ENCODE measurements at places on chromosomes 6 and 20.

DNA sequence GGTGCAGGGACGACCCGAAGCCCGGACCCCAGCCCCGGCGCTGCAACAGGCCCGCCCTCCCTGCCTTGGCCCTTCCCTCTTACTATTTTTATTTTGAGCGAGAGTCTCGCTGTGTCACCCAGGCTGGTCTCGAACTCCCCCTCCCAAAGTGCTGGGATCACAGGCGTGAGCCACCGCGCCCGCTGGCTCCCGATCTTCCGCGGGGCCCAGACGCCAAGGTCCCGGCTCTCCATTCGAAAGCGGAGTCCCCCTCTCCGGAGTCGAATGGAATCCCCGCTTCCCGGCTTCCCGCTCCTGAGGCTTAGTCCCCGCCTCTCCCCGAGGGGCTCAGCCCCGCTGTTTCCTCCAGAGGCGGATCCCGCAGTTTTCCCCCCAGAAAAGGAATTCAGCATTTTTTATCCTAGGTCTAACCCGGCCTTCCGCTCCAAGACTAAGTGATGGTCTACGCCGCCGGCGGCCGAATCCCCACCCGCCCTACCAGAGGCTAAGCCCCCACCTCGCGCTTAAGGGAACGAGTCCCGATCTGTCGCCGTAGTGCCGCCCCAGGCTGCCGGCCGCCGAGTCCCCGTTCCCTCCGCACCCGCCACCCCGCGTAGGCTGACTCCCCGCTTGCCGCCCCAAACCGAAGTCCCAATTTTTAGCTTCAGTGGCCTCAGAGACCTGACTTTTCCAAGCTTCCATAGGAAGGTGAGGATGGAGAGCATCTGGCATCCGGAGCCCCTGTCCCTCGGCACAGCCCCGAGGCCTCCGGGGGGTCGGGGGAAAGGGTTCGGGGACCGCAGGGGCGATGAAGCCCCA lies 11.5 kb upstream of the TMC2 start:
- DNase-seq: peak; percentile 13

GRCh38 chr20:38057351-38057972 lies 23.9 kb downstream of the RPRD1B start:
- DNase-seq: peak; percentile 55

- DNase-seq: no peak
Observed at GRCh38 chr6:61586934-61587537, 699.0 kb downstream of the KHDRBS2 start.

- no peak for DNase-seq
Observed at GRCh38 chr6:156857573-156857972, 80.4 kb downstream of the ARID1B start.

- DNase-seq: no peak
Observed at GRCh38 chr6:47031656-47032055, 10.5 kb downstream of the ADGRF1 start.

DNA sequence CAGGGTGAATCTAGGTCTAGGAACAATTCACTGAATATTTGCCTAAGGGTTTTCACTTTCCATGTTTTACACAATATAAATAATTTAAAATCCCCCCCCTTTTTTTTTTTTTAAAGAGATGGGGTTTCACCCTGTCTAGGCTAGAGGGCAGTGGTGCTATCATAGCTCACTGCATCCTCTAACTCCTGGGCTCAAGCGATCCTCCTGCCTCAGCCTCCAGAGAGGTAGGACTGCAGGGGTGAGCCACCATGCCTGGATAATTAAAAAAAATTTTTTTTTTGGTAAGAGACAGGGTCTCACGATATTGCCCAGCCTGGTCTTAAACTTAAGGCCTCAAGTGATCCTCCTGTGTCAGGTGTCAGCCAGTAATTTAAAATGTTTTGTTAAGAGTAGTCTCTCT lies 17.8 kb downstream of the QKI start:
- DNase-seq: no peak

DNA sequence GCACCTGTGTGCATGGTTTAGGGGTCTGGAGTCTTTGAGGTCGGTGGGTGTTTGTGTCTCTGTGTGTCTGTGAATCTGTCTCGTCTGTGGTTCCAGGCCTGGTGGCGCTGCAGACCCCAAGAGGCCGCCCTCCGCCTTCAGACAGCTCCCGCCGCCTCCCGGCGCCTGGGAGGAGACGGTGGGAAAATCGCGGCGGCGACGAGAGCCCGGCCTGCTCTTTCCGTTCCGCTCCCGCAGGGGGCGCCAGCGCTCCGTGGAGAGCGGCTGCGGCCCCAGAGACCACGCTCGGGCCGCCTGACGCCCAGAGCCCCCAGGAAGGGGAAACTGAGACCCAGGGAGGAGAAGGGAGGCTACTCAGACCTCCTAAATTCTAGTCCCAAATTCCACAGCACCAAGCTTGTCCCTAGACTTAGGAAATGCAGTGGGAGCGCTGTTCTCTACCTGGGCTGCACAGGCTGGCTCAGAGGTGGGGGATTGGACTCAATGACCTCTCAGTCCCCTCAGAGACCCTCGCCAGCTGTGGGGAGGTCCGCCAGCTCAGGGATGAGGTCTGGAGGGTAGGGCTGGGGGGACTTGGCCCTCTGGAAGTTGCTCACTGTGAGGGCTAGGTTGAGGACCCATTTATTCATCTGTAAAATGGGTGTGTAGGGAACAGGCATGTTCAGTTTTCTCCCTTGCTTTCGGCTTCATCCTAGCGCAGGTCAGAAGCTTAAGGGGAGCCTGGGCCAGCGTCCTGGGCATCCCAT lies 36.9 kb upstream of the BLCAP start:
- no peak for DNase-seq

DNA sequence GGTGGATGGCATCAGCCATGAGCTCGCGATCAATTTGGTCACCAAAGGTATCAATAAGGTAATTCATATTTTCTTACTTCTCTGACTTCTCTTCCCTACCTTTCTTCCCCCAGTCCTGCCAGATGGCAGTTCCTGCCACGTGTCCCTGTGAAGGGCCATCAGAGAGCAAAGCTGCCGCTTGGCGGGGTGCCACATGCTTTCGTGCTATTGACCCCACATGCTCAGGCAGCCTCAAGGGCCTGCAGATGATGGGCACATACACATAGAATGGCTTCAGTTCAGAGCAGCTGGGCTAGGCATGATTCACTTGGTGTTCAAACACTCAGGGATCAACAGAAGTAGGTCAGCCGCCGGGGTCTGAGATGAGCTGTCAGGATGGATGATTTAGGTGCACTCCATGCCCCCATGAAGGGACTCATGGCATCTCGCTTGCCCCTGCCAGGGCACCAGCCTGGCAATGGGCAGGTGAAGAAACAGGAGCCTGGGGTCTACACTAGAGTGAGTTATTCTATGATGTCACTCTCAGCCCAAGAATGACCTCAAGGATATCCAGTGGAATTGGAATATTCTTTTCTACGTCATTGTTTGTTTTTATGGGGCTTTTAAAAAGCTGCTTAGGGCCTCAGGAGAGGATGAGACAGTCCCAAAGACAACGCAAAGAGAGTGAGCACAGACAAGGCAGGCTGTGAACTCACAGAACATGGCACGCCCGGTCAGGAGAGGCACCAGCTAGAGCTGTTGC lies 25.5 kb downstream of the BANF2 start:
- DNase-seq: no peak

DNA sequence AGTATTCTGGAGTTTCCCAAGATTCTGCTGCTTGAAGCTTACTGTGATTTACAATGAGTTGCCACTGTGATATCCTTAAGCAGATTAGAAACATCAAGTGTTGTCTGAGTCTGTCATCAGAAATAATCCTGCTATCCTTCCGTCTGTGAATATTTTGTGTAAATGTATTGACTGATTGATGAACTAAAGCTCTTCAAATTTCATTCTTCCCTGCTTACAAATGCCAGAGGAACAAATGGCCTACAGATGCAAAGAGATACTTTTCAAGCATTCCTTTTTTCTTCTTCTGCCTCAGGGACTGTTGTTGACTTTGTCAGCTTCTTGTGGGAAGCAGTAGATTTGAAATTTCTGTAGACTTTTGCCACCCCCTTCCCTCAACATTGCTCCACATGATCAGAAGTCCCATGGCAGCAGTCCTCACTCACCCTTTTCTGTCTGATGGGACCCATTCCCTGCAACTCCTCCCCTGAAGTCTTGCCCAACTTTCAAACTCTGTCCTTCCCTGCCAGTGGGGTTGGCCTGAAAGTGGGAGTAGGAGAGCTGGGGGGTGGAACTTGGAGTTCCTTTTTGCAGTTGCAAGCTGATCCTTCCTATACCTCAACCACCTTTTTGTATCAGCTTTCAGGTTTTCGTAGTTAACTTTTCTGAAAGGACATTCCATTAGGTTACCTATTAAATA lies 38.5 kb upstream of the MLIP start:
- DNase-seq: no peak

DNA sequence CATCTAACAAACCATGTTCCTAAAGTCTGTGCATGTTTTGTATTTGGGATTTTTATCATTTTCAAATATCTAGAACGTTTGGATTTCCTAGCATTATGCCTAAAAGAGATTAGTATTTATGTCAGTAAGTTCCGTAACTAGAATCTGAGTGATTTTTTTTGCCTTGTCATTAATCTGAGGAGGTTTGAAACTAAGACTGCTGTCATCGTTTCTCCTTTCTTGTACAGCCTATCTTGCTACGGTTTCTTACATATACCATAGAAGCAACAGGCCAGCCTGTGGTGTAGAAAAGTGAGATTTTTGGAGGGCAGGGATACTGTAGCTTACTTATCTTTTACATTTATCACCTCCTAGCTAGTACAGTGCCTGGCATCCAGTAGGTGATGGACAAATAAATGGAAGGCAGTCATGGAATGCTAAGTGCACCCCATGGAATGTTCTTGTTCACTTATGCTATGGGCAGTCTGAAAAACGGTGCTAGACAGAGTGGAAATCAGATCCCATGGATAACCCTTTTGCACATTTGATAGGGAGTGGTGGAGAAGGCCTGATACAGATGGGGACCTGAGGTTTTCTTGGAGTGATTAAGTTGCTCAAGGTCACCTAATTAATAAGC lies 93.9 kb downstream of the ARID1B start:
- no peak for DNase-seq

DNA sequence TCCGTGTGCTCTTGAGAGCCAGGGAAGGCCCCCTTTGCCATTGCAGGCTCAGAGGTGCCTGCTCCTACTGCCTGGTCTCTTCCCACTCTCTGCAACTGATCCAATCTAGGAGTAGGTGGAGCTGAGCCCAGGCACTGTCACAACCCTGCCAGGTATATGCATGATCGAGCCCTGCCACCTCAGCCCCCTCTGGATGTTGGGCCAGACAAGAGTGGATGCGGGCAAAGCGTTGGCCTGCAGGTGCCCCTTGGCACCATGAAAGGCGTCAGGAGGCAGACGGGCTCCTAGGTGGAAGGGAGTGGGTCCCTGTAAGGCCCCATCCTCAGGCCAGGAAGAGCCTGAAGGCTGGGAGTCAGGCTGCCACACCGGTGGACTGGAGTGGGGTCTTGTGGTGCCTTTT lies 5.9 kb upstream of the OR14J1 start:
- DNase-seq: no peak

- no peak for DNase-seq
Observed at GRCh38 chr20:60139663-60140446, 181.6 kb downstream of the CDH26 start.

DNA sequence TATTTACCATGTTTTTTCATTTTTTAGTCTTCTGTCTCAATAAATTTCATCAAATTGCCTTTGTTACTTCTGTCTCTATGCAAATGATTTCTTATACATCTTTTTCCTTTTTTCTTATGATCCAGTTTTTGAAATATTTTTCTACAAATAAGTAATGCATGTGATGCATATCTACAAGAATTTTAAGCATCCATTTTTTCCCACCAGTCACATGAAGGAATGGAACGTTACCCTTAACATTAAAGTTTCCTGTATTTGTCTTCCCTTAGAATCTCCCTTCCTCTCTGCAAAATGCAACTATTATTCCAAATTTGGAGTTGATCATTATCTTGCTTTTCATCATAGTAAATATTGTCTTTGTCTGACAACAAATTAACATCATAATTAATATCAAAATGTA lies 35.5 kb downstream of the PSMB9 start:
- DNase-seq: no peak

- DNase-seq: no peak
Observed at GRCh38 chr6:151002057-151002450, 136.6 kb downstream of the MTHFD1L start.

GRCh38 chr6:155054491-155055250 lies 59.6 kb downstream of the TIAM2 start:
- DNase-seq: no peak

DNA sequence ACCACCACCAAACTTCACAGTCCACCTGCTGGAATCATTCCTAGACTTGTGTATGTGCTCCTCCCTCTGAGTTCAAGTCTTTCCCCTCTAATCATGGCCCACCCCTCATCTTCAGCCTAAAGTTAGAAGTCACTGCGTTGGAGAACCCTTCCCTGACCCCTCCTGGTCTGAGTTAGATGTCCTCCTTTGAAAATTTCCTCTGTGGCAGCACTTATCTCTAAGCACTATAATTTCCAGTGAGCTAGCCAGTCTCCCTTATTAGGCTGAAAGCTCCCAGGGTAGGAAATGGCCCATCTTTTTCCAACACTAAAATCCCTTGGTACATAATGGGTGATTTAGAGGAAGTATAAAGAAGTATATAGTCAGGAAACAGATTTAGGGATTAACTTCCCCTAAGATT lies 63.2 kb downstream of the SESN1 start:
- DNase-seq: no peak

DNA sequence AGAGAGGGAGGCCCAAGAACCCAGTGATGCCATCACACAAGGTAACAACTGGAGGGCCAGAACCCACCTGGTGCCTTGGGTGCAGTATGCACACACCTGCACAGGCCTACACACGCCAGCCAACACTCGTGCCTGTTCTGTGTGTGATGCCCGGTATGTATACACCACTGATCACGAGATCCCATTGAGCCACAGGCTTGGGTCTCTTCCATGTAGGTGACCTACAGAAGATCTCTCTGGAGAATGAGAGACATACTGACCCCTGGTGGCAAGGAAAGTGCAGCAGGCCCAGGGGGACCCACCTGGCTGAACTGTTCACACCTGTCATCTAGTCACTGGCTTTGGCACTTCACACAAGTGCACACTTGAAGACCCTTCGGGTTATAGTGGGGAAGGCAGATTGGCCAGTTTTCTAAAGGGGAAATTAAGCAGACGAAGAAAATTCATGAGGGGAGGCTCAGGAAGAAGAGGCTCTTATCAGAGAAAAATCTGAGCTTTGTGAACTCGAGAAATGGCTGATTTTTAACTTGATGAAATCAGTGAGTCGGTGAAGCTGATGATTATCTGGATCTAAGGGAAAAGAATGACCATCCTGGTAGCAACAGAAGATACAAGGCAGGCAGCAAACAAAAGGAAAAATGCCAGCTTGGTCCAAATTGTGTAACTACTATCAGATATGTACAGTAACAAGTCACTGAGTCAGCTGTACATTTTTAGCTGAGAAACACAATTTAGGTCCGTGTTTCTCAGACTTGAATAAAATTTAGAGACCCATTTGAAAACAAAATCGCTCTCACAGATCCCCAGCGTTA lies 69.1 kb upstream of the PBOV1 start:
- peak; percentile 16 for DNase-seq

- DNase-seq: no peak
Observed at GRCh38 chr6:105313211-105313610, 89.7 kb downstream of the PREP start.

Measured in activated effector memory CD4-positive, alpha-beta T cell treated with Interleukin-2 at 50 U/mL for 16 hours (primary cell).